ENCODE measurements at places on chromosomes 12 and 14.

GRCh38 chr12:96015672-96016071 is 19.5 kb upstream of the HAL start:
- DNase-seq = peak; percentile 47

DNA sequence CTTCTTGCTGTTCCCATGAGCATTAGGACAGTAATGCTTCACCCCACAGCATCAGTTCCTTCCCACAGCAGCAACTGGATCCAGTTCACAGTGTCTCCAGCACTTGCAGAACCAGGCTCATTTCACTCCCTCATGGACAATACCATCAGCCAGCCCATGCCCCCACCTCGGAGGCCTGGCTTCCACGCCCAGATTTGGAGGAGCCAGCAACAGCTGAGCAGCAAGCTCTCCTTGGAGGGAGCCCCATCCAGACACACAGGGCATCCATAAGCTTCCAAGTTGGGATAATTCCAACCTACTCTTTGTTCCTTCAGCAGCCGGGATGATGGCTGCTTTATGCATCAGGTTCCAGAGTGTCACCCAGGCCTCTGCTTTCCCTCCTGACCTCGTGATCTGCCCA is 250.0 kb downstream of the GLT1D1 start:
- DNase-seq = no peak

DNA sequence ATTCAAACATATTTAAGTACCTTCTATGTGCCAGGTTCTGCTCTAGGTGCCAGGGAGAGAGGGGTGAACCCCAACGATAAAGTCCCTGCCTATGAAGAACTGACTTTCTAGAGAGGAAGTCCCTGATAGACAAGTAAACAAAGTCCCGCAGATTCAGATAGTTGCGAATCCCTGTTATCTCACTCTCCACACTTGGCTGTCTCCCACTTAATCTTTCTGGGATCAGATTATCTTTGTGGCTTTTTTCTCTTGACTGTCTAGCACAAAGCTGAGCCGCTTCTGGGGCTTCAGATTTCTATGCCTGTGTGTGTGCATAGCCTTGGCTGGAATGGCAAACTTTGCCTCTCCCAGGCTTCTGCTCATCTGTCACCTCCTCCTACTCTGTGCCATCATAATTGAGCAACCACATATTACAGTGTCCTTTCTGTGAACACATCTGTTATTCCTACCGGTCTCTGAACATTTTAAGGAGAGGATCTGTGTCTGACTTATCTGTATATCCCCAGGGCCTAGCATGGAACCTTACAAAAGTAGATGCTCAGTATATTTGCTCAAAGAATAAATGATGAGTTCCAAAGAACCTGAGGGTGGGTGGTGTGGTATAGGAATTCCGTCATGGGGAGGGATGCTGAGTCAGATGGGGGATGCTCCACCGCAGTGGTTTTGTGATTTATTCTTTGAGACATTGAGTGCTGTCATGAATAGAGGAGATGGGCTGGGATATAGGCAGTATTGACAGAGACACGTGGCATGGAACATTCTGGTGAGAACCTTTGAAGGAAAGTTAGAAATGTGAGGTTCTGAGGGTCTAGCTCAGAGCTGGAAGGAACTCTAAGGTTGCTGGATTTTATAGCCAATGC is 28.5 kb downstream of the RGS6 start:
- DNase-seq = no peak

DNA sequence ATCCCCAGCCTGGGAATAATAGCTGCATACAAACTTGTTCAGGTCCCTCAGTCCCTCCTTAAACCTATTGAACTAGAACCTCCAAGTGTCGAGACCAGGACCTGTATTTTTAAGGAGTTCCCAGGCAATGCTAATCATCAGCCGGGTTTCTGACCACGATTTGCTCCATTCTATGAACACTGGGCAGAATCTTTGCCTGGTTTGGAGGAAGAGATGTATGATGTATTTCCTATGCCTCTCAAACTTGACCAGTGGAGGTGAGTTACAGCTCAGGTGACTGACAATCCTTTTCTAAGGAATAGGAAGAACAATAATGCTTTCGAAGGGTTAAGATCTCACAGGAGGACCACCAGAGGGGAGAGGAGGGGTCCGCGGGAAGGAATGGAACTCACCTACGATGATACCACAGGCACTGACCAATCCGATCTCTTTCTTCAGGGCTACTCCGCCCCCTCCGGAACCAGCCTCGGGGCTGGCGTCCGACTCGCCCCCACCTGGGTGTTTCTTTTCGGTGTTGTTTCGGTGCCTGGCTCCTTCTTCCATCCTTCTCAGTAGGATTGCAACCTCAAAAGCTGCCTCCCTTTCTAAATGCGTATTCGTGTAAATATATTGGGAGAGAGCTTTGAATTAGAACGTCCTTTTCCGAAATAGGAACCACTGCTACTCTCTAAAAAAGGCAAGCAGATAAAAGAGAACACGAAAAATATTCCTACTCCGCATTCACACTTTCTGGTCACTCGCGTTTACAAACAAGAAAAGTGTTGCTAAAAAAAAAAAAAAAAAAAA is 895 bp downstream of the SLC7A8 start:
- DNase-seq = no peak

DNA sequence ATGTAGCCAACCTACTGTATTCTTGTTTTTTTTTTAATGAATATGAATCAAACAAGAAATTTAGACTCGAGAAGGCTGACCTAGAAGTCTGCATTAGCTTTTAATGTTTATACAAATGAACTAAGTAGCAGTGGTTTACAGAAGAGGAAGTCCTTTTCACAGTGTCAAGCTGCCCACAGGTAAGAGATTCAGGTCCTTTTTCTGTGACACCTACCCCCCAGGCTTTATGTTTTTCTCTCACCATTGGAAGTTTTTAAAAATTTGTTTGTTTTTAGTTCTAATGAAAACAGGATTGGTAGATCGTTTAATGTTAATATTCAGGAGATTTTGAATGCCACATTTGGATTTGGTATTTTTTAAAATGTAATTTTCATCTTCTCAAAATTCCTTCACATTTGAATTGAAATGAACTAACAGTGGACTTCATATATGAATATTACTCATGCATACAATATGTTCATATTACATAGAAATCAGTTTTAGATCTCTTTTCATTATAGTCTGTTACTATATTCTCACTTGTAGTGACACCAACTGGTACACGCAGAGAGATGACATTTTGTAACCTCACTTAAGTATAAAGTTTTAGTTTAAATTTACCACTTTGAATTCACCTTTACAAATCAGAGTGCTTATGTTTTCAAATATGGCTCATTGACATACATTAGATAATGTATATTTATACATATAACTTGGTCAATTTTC is 29.7 kb downstream of the ATF7IP start:
- DNase-seq = no peak

- no peak for DNase-seq
Observed at GRCh38 chr12:56476972-56477432, 8.6 kb downstream of the SPRYD4 start.

DNA sequence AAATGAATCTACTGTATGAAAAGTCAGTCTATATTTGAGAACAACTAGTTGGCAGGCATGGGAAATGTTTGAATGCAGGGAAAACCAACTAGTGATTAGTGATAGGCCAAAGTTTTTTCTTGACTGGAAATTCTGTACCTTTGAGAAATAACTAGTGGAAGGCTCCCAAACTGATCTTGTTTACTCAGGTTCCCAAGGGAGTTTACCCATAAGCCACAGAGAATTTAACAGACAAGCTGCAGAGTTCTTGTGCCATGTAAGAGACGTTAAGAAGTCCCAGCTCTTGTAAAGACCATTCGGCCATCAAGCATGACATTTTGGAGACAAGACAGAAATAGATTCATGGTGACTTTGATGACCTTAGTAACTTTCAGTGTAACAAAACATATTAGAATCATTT is 1882.8 kb upstream of the SEL1L start:
- no peak for DNase-seq

GRCh38 chr12:127487031-127487430 is 779.9 kb upstream of the TMEM132C start:
- DNase-seq = no peak

- DNase-seq = no peak
Observed at GRCh38 chr14:67133595-67134441, 55.4 kb upstream of the GARIN2 start.

- DNase-seq = no peak
Observed at GRCh38 chr12:30706476-30706875, 10.8 kb upstream of the IPO8 start.

- peak; percentile 49 for DNase-seq
Observed at GRCh38 chr12:21502164-21502496, 541 bp downstream of the GOLT1B start.

- DNase-seq = no peak
Observed at GRCh38 chr12:132255642-132256041, 73.7 kb downstream of the GALNT9 start.

GRCh38 chr12:48080821-48081220 is 25.1 kb downstream of the SENP1 start:
- no peak for DNase-seq

DNA sequence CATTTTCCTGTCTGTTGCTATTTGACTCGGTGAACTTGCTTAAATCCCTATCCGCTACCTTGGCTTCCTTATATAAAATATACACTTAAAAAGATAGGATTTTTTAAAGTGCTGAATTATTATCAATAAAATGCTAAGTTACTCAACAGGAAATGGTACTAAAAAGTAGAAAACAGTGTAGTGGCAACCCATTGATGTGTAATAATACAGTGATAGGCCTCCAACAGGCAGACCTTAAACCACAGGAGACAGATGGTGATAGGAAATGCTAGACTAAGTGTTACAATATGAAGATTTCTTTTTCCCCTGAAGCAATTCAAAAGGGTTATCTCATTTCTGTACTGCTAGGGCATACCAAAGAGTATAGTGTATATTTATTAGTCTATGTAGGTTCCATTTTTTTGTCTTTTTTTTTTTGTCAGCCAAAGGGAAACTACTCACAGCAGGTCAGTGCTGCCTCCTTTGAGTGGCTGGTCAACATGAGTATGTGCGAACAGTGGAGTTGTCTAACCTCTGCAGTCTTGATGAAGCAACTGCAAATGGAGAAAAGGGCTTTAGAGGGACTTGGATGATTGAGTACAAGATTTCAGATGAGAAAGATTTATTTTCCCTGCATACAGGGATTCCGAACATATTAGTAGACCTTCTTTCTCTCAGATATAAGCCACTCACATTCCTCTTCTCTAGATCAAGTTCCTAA is 183.8 kb downstream of the ACSS3 start:
- no peak for DNase-seq

GRCh38 chr12:12502815-12503151 is 59.9 kb downstream of the DUSP16 start:
- DNase-seq = no peak

GRCh38 chr14:76547831-76548230 is 171.9 kb downstream of the ESRRB start:
- DNase-seq = no peak

DNA sequence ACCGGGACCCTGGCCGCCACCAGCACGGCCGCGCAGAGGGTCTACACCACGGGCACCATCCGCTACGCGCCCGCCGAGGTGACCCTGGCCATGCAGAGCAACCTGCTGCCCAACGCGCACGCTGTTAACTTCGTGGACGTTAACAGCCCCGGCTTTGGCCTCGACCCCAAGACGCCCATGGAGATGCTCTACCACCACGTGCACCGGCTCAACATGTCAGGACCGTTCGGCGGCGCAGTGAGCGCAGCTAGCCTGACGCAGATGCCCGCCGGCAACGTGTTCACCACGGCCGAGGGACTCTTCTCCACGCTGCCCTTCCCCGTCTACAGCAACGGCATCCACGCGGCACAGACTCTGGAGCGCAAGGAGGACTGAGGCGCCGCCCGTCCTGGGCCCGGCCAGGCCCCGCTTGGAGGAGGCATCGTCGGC is 150.1 kb downstream of the EGLN3 start:
- DNase-seq = no peak

DNA sequence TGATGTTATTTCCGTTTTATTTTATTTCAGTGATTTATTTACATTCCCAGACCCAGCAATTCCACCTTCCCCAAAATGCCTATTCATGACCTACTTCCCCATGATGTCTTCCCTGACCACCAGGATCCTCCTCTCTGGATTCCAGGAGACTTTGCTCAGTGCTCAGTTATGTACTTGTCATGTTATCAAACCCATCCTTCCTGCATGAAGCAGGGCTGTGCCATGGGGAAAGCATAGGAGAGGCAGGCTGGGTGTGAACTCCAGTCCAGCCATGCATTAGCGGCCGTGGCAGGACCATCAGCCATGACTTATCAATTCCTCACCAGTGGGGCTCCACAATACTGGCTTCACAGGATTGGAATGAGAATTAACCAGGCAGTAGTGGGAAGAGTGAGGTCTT is 57.8 kb downstream of the B4GALNT3 start:
- DNase-seq = no peak

DNA sequence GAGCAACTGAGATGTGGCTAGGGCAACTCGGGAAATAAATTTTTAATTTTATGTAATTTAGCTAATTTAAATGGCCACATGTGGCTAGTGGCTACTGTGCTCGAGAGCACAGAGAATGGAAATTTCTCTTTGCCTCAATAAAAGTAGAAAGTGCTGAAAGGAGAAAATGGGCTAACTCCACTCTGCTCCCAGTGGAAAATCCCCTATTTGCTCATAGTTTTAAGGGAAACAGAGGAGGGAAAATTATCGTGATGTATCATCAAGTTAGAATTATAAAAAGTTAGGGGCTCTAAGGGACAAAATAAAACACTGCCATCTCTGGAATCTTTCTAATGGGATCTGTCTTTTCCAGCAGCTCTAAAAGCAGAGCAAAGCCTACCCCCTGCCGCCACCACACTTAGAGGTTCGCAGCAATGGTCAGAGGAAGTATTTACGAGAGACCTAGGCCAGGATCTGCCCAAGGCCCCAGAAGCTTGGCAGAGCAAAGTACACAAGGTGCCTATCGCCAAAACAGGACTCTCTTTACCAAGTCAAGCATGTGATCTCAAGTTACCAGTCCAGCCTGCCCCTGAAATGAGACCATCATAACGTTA is 220.7 kb downstream of the PPM1H start:
- DNase-seq = no peak

- no peak for DNase-seq
Observed at GRCh38 chr14:104373055-104373854, 206.3 kb upstream of the C14orf180 start.

GRCh38 chr14:76694106-76694505 is 67.2 kb upstream of the VASH1 start:
- DNase-seq = no peak

- DNase-seq = peak; percentile 56
Observed at GRCh38 chr12:26748741-26749431, 84.1 kb downstream of the ITPR2 start.

DNA sequence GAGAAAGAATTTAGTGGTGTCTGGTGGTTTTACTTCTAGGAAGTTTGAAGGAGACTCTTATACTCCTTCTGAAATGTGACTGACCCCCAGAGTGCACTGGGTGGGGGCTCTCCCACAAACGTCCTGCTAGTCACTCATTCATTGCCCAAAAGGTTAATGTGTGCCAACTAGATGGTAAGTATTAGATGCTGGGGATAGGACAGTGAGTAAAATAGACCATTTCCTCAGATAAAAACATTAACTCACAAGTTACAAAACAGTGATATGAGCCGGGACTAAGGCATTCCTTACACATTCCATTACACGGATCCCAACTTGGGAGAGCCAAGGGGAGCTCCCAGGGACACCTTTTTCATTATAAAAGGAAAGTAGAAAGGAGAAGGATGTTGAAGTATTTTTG is 185.1 kb downstream of the ATXN7L3B start:
- DNase-seq = peak; percentile 4

Measured in astrocyte of the hippocampus (primary cell).